NCI-H2029 treated with DMSO at 0.1 percent for 48 hours (cell line): ENCODE measurements at places on chromosomes 4 and X.

DNA sequence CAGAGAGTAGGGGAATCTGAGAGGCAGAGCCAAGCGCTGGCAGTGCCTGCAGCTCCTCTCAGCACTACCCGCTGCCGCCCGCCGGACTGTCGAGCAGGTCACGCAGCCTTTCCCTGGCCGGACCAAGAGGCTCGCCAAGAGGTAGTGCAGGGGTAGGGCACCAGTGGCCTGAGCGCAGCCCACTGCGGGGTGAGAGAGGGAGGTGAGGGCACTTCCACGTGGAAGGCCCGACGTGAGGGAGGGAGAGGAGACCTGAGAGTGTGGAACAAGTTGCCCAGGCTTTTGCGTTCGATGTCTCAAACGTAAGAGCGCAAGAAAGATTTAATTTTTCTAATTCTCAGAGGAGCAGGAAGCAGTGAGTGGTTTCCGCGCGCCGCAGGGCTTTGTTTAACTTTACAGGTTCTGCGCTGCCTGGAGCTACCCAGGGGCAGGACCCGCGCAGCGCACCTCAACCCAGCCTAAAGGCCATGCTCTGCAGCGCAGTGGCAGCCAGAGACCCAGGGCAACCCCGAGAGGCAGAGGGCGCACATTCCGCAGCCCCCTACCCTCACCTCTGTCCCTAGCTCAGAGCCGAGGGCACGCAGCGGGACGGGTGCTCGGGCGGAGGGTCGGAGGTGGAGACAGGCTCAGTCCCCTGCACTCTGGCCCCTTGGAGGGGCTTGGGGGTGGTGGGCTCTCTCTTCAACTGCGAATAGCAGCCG is 14.9 kb downstream of the ARHGAP36 start:
- no peak for DNase-seq

DNA sequence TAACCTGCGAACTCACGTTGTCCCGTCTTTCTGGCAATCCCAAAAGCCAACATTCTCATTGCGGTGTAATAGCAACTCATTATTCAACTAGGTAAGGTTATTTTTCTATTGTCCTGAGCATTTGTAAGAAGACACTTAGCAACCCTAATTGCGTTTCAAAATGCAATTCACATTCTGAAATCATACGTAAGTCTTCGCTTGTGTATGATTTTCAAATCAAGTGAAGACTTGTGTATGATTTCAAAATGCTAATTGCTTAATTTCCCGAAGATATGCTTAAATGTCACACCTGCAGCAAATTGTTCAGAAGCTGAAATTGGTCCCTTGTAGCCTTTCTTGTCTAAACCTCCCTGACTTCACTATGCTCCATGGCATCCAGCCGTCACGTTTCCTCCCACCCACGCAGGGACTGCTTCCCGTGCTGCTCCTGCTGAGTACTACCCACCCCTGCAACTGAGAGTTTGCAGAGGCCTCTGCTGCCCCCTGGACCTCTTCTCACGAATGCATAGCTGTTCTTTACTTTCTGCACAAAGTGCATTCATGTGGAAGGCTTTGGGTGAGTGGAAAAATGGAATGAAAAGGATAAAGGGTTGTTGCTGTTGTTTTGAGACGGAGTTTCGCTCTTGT is 40.8 kb upstream of the CLDN24 start:
- DNase-seq, result no peak

DNA sequence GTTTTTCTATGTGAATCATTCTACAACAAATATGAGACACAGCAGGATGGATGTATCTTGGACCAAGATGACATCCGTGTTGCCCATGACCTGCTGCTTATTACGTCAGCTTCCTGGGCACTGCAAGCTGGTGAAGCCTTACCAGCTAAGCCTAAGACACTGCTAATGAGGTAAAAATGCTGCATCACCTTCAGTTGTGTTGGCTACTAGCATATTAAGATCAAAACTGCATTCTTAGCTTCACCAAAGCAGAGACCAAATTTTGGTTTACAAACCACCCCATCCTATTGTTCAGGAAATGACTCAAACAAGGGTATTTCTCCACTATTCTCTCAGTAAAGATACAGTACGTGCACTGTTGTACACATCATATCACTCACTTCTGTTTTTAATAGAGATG is 50.3 kb downstream of the MAML3 start:
- DNase-seq, result no peak

DNA sequence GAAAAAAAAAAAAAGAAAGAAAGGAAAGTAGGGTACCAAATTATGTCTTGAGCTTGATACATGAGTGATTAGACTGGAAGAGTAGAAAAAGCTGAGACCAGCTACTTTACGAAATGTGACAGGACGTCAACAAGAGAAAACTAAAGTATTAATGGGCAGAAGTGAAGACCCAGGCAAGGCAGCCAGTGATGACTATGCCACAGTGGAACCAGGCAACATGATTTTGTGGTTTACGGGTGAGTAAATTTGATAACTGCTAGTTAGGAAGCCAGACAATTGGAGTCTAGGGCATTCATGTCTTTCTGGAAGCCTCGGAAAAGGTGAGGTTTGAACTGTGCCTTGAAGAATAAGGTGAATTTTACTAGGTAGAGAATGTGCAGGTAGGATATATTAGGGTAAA is 326.4 kb downstream of the TENM3 start:
- no peak for DNase-seq

DNA sequence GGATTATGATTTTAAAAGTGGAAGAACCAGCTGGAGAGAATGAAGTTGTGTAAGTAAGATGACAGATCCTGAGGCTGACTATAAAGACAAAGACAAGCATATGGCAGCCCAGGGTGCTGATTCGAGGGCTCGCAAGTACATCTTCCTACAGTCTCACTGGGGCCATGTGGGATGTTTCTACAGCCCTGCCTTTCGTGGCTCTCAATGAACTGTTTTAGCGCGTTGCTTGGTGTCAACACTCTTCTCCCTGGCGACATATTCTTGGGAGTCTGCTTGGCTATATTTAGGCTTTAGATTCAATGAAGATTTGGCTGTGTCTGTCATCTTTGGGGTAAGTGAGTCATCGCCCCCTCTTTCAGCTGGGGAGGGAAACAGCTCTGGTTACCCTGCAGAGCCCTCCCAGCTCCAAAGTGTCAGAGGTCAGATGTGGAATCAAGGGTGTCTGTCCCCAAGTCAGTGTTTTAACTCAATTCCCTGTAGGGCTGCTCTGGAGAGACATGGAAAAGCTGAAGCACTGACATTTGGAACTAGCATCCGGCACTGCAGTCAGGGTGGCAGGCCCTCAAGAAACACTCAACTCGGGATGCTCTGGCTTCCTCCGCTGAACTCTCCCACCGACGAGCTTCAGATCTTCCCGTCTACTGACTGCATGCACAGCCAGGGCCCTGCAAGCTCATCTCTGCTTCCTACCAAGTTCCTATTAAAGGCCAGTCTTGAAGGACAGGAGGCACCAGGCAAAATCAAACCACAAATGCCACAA is 65.7 kb downstream of the GATB start:
- DNase-seq, result no peak

GRCh38 chr4:173014113-173014558 is 154.5 kb upstream of the GALNT7 start:
- DNase-seq, result no peak
